Cardiac septum (tissue), 1 donor: ENCODE measurements at places on chromosomes 4 and X. TPM values are rescaled to one million over a fixed set of nuclear protein-coding genes. Genes with fewer than 3 reads are reported as not detected.

DNA sequence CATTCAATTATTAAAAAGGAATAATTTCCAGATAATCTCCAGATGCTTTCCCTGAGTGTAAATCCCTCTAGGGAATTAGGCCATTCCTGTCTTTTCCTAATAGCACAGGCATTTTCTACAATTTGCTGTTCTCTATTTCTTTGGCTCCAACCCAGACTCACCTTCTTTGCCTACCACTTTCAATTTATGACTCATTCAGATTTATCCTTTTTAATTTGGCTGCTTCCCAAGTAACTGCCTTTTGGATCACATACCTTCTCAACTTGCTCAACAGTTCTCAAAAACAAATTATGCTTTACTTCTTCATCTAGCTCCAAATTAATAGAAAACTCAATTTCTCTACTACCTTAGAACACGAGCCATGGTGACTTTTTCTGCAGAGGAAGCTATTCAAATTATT lies 1166.3 kb upstream of the PCDH7 start:
- no peak for DNase-seq

- no peak for DNase-seq
Observed at GRCh38 chr4:11004818-11005217, 320.2 kb upstream of the CLNK start.

DNA sequence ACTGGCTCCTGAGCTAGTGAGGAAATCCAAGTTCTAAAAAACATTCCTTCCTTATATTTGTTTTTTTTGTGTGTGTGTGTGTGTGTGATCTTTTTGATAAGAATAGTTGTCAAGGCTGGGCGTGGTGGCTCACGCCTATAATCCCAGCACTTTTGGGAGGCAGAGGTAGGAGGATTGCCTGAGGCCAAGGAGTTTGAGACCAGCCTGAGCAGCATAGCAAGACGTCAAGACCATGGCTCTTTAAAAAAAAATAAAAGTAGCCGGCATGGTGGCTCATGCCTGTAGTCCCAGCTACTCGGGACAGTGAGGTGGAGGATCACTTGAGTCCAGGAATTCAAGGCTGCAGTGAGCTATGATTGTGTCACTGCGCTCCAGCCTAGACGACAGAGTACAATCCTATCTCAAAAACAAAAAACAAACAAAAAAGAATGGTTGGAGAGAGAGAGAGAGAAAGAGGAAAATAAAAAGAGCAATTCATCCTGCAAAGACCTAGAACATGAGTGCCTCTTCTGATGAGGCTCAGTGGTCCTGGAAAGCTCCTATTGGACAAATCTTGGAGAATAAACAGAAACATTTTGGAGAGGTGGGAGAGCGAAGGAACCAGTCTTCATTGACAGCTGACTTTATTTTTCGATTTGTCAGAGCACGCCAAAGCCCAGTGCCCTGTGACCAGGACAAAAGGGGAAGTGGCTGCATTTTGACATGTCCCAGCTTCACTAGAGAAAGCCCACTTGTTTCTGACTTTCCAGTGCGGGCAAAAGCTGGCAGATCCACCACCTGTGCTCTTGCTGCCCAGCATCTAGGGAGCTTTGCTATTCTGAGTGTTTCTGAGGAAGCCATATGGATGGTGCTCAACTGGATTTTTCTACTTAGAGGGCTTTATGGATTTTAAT lies 244.7 kb downstream of the PALLD start:
- DNase-seq: no peak

- DNase-seq: no peak
Observed at GRCh38 chr4:165418073-165418472, 39.3 kb downstream of the CPE start.

GRCh38 chr4:47010347-47010911 lies 17.0 kb upstream of the GABRA4 start:
- DNase-seq: no peak

DNA sequence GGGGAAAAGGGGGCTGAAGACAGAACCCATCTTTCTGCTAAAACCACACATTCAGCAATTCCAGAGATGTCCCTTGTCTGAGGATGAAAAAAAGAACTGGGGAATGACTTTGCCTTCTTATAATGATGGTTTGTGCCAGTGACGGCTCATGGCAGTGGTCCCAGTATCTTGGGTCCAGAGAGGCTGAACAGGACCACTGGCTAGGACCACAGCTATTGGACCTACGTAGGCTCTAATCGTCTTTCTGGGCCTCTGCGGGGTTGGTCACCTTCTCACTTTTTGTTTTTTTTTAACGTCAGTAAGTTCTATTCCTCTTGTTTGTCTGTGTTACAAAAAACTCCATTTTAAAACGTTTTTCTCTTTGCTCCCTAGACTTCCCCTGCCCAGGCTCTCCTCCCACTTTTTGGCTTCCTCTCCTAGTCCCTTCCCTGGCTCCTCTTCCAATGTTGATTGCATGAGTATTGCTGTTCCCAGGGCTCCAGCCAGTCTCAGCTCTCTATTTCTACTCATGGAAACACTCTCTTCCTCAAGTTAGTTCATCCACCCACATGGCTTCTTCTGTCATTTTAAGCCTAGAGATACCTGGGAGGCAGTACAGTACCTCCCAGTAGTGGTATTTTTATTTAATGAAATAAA lies 52.6 kb upstream of the STX18 start:
- no peak for DNase-seq

DNA sequence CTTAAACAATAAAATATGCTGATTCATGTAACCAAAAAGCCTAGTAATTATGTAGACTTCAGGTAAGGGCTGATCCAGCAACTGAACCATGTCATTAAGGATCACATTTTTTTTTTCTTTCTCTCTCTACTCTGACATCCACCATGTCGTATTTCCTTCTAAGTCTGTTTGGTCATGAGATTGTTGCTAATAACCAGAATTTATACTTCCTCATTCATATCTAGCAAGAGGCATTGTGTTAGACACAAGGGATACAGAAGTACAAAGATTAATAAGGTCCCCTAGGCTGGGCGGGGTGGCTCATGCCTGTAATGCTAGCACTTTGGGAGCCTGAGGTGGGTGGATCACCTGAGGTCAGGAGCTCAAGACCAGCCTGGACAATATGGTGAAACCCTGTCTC lies 24.1 kb downstream of the PHEX start:
- no peak for DNase-seq

DNA sequence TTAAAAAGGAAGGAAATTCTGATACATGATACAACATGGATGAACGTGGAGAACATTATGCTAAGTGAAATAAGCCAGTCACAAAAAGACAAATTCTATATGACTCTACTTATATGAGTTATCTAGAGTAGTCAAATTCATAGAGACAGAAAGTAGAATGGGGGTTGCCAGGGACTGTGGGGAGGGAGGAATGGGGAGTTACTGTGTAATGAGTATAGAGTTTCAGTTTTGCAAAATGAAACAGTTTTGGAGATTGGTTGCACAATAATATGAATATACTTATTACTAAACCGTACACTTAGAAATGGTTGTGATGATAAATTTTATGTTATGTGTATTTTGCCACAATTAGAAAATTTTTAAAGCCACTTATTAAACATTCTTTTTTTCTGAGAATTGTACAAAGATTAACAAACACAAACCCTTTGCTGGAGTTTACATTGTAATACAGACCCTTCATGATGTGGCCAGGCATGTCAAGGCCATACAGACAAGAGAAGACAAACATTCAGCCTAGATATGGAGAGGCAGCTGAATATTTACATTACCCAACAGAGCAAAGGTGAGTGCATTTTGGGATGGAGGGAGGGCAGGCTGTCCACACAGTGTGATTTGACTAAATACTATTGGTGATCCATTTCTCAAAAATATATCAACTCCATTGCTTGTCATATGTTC lies 21.2 kb upstream of the GPC3 start:
- DNase-seq: no peak

- DNase-seq: no peak
Observed at GRCh38 chr4:75845992-75846391, 56.3 kb downstream of the PPEF2 start.

- no peak for DNase-seq
Observed at GRCh38 chr4:180169394-180169793, 2073.8 kb upstream of the TENM3 start.

GRCh38 chr4:16056681-16057385 lies 27.0 kb downstream of the PROM1 start:
- DNase-seq: no peak

- no peak for DNase-seq
Observed at GRCh38 chr4:139246166-139246565, 33.9 kb downstream of the MGARP start.

DNA sequence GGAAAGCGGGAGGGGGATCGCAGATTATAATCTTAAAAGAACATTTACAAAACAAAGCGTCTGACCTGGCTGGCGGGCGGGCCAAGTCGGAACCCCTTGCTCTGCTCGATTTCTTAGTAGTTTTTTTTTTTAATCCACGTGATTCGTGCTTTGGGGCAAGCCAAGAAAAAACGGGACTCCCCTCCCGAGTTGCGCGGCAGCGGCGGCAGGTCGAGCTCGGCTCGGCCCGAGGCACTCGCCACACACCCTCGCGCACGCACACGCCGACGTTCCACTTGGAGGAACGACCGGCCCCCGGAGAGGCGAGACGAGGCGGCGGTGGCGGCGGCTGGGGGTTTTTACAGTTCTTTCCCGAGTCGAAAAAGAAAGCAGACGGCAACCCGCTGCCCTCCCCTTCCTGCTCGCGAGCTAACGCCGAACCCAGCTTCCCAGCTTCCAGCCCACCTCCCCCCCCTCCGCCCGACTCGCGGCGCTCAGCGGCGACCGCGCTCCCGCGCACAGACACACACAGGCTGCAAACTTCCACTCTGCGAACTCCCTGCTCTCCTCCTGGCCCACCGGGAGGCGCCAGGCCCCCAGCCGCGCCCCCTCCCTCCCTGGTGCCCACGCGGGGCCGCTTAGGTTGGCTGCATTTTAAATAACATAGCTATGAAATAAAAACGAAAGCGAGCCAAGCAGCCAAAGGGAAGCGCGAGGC lies 1.2 kb downstream of the BCOR start:
- DNase-seq: no peak

- no peak for DNase-seq
Observed at GRCh38 chr4:76406081-76406480, 14.9 kb downstream of the CCDC158 start.

DNA sequence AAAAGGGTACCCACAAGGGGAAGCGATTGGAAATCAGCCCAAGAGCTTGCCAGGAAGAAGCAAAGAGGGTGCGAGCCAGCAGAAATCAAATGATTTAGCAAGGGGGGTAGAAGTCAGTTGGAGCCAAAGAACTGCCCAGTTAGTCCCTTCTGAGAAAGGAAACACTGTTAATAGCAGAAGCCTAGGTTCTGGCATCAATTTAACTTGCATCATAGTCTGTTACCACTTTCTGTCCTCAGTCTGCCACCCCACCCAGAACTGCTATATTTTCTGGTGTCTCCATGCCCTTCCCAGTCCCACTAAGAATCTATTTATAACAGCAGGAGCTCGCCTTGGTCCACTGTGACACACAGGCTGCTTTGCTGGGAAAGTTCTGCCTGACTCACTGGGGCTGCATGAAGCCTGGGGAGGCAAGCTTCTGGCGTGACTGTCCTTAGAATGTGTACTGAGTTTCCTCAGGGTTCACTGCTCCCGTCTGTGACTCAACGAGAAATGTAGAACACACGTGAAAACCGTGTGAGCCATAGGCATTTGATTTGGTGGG lies 157.8 kb upstream of the TTC29 start:
- DNase-seq: peak; percentile 76

GRCh38 chr4:98939892-98940298 lies 11.0 kb upstream of the EIF4E start:
- no peak for DNase-seq

DNA sequence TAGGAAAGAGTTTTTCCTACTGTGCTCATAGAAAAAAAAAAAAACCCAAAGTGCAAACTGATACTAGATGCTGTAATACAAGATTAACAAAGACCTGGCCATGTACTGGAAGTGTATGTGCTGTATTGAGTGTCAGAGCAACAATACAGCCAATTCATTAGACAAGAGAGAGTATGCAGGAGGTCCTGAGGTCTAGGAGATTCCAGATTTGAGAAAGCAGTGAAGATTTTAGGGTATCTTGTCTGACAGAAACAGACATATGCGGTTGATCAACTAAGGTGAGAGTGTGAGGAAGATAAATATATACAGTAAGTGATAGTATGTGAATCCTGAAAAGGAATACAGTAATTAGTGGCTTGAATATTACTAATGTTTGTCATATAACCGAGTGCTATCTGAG lies 3.0 kb downstream of the GPR174 start:
- no peak for DNase-seq

DNA sequence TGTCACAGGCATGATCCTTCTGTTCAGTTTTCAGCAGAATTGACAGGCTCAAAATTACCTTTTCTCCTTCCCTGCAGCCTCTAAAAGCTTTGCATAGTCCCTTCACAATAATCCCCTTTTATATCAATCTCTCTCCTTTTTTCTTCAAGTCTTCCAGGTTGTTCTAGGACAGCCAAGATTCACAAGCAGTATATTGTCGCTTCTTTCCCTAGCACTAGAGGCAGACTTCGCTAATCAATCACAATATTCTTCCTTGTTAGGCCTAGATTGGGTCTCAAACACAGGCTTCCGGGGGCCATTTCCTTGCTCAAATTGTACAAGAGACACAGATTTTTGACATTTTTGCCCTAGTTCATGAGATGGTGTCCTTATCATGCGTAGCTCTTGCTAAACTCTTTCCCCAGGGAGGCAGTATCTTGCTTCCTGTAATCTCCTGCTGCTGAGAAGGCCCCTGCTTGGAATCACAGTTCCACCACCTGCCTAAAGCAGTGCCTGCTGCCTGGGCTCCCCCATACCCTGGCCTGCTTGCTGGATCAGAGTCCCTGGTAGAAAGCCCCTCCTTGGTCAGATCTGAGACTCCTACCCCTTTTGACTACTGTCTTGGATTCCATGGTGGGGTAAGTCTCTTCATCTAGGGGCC lies 57.3 kb downstream of the DMP1 start:
- no peak for DNase-seq

DNA sequence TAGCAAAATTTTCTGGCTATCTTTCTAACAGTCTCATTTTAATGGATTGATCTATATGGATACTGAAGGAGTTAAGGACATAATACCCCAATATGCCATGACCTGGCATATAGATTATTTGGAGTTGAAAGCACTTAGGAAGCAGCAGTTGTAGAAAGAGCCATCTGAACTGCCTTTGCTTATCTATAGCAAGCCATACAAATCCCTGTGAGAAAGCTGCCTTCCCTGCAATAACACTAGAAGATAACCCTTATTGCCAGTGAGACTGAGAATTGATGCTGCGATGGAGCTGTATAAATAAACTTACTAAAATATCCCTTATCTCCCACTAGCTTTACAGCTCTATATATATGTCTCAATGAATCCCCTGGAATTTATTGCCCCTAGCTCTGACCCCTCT lies 346.3 kb downstream of the TECRL start:
- DNase-seq: no peak

DNA sequence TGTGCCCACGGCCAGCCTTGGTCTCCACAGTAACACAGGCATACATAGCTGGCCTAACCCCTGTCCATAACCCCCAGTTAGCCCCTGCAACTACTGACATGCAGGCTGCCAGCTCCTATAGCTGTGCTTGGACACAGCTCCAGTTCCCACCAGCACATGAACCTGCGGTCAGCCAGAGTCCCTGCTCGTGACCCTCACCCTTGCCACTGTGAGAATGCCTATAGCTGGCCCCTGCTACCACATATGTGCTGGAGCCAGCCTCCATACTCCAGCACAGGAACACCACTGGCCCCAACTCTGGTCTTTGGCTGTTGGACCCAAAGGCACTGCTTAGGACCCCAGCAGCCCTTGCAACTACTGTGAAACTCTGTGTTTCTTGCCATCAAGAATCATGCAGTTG lies 930.9 kb downstream of the ADGRL3 start:
- no peak for DNase-seq

The PHEX gene
- 0.11 TPM for total RNA-seq

The KDR gene
- total RNA-seq: 28.7 TPM

The DCX gene
- total RNA-seq: 0.19 TPM

The PNMA6A gene
- total RNA-seq: 0.78 TPM

The LSM6 gene
- total RNA-seq: 11.3 TPM
